ENCODE measurements at places on chromosomes 6 and 20. TPM values are rescaled to one million over a fixed set of nuclear protein-coding genes. Genes with fewer than 3 reads are reported as not detected.

GRCh38 chr20:40860487-40860902, 168.1 kb upstream of the TOP1 start:
- no peak overlapping the region for H3K4me3 ChIP-seq
- H3K27ac ChIP-seq = no peak overlapping the region
- no peaks in the 10 kb centered on the region for H3K27me3 ChIP-seq
- DNase-seq = no peak
- H3K4me1 ChIP-seq = no peaks in the 10 kb centered on the region

DNA sequence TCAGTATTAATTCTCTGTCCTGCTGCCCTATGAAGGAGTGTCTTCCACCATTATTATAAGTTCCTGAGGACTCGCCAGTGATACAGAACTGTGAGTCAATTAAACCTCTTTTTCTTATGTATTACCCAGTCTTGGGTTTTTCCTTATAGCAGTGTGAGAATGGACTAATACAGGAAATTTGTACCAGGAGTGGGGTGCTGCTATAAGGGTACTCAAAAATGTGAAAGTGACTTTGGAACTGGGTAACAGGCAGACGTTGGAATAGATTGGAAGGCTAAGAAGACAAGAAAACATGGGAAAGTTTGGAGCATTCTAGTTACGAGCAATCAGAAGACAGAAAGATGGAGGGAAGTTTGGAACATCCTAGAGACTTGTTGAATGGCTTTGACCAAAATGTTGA, 616.7 kb upstream of the EPHA7 start:
- no peaks in the 10 kb centered on the region for H3K4me1 ChIP-seq
- no peaks in the 10 kb centered on the region for H3K36me3 ChIP-seq
- no peak for DNase-seq
- no peak overlapping the region for H3K4me3 ChIP-seq
- H3K27ac ChIP-seq = no peak overlapping the region

DNA sequence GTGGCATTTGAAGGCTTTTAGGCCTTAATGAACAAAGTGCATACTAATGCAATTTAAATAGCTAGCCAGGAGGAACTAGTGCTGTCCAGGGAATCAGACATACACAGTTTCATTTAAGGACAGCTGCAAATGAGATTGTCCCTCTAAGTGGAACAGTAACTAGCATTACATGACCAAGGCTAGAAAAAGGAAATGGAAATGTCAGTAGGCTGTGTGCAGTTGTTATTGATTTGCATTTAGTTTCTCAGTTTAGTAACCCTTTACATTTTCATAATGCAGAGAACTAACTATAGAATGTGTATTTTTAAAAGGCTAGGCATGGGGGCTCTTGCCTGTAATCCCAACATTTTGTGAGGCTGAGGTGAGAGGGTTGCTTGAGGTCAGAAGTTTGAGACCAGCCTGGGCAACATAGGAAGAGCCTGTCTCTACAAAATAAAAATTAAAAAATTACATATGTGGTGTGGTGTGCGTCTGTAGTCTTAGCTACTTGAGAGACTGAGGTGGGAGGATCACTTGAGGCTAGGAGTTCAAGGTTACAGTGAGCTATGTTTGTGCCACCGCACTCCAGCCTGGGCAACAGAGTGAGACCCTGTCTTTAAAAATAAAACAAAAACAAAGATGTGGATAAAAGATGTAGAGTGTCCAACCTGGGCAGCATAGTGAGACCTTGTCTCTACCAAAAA, 468.0 kb downstream of the UTRN start:
- peaks cover 6% of the 10 kb centered on the region for H3K36me3 ChIP-seq
- no peak overlapping the region for H3K4me3 ChIP-seq
- H3K27ac ChIP-seq = no peak overlapping the region
- H3K4me1 ChIP-seq = no peaks in the 10 kb centered on the region
- no peaks in the 10 kb centered on the region for H3K27me3 ChIP-seq
- DNase-seq = no peak

DNA sequence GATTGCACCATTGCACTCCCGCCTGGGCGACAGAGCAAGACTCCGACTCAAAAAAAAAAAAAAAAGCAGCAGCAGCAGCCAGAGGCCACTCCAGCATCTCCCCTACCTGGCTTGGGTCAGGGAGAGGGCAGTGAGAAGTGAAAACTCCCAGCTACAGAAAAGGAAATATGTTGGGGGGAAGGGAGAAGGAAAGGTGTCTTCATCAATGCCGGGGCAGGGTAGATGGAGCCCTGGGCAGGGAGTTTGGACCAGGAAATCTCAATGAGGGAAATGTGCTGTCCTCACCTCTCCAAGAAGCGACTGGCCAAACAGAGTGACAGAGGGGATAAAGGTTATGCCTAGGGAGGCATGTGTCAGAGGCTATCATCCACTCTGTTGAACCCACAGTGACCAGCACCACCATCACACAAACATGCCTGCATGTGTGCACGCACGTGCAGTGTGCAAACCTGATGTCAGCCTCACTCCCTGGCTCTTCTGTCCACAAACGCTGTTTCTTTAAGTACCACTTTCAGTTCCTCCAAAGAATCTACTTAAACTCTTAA, 887 bp upstream of the AIF1 start:
- no peaks in the 10 kb centered on the region for H3K27me3 ChIP-seq
- 0 out of 2 replicates have a peak, but pooled peaks cover 3% of the 10 kb centered on the region for H3K4me1 ChIP-seq
- H3K4me3 ChIP-seq = no peak overlapping the region

GRCh38 chr20:49987015-49987867, 4.5 kb downstream of the SNAI1 start:
- H3K4me1 ChIP-seq = peaks cover 68% of the 10 kb centered on the region
- no peak overlapping the region for H3K4me3 ChIP-seq
- DNase-seq = no peak
- H3K36me3 ChIP-seq = no peaks in the 10 kb centered on the region
- no peaks in the 10 kb centered on the region for H3K27me3 ChIP-seq

- H3K4me3 ChIP-seq = peak overlapping the region; percentile 8
- no peak for DNase-seq
- no peaks in the 10 kb centered on the region for H3K36me3 ChIP-seq
- H3K27ac ChIP-seq = peak overlapping the region; percentile 40
- H3K27me3 ChIP-seq = peaks cover 1% of the 10 kb centered on the region
Measured at GRCh38 chr6:79869600-79870084, 77.7 kb downstream of the ELOVL4 start.

GRCh38 chr6:15483060-15483459, 179.8 kb downstream of the DTNBP1 start:
- H3K36me3 ChIP-seq = no peaks in the 10 kb centered on the region
- no peaks in the 10 kb centered on the region for H3K27me3 ChIP-seq

GRCh38 chr6:12555267-12555666, 161.3 kb upstream of the PHACTR1 start:
- no peak overlapping the region for H3K27ac ChIP-seq
- H3K4me3 ChIP-seq = no peak overlapping the region
- H3K27me3 ChIP-seq = no peaks in the 10 kb centered on the region

Gene F13A1
- total RNA-seq = 0.26 TPM

Data from Panc1 (cell line).